ENCODE measurements at places on chromosomes 3 and 15.

DNA sequence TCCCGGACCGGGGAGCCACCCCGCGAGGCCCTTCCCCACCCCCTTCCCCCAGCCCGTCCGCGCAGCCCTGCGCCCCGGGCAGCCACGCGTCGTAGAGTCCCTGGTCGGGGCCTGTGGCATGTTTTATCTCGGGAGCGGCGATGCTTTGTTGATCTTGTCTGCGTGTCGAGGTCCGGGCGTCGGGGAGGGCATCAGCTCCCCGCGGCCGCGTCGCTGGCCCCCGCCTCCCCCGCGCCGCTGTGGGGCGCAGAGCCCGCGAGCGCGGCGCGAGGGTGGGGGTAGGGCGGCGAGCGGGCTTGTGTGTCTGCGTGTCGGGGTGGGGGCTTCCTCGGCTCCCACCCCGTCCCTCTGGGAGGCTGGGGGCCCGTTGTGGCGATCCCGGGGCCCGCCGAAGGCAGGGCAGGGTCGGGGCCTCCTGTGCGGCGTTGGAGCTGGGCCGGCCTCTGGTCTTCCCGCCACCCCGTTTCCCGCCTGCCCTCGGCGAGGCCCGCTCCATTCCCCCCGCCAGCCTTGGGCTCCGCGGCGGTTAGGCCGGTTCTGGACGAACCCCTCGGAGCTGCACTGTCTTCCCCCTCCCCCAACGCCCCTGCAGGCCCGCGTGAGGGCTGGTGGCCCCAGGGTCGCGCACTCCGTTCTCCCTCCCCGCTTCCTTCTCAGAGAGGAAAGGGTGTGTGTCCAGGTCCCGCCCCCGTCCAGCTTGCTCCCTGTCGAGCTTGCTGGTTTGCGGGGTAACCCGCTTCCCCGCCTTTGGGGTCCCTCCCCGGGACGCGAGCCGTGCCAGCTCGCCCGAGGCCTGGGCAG, 695 bp downstream of the GMPS start:
- DNase-seq: peak; percentile 28

- no peak for DNase-seq
Observed at GRCh38 chr15:100041127-100041828, 300.5 kb downstream of the ADAMTS17 start.

DNA sequence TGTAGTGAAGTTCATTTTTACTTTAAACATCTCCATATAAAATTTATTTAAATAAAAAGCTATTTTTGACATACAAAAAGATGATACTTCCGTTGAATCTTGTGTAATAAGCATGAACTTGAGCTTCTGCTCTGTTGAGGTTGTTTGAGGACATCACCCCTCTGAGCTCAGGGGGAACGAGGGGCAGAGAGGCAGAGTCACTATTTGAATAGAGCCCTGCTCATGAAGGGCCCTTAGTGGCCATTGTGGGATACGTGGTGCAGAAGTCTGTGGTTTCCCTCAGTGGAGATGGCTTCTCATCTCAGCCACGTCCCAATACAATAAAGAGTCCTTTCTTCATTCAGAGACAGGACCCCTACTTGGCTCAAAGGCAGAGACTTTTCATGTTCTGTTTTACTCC, 10.6 kb downstream of the CEMIP start:
- no peak for DNase-seq

DNA sequence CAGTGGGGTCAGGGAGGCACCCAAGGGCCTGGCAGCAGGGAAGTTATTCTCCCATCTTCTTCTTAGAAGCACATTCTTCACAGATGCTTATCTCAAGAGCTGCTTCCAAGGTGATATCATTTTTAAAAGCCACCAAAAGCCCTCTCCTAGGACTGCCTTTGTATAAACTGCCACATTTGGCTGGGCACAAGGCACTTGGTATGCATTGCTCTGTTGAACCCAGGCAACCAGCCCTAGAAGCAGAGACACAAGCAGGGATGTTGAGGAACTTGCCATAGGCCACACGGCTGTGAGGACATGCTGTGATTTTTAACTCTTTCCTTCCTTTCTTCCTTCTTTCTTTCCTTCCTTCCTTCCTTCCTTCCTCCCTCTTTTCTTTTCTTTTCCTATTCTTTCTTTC, 7.4 kb upstream of the SLC6A1 start:
- DNase-seq: no peak

- no peak for DNase-seq
Observed at GRCh38 chr15:98760112-98760826, 111.9 kb downstream of the IGF1R start.

DNA sequence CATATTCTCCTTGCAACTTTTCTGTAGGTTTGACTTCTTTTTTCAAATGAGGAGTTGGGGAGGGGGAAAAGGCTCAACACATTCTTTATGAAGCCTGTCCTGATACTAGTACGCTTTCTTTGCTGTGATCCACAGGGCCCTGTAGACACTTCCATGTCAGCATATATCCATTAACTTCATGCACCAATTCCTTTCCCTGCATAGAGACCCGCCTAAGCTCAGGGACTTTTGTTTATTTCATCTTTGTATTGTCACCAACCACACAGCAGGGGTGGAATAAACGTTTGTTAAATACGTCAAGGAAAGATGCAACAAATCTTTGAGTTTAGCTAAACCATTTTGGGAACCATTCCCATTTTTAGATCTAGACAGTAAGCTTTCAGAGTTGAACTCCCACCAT, 43.0 kb upstream of the GK5 start:
- no peak for DNase-seq

DNA sequence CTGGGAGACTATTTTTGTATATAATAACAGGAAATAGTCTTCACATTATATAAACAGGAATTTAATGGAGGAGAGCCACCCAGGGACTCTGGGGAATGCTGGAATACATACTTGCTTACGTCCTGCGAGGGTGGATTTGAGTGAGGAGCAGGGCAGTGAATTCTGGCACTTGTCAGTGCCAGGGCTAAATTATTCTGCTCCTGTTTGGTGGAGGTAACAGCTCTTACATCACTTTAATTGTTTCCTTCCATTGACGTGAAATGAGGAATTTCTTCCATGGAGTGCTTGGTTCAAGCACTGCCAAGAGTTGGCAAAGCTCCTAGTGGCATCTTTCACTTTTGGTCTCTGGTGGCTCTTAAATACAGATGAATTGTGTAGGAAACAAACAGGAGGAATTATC, 94.1 kb upstream of the GOLGA8J start:
- no peak for DNase-seq

DNA sequence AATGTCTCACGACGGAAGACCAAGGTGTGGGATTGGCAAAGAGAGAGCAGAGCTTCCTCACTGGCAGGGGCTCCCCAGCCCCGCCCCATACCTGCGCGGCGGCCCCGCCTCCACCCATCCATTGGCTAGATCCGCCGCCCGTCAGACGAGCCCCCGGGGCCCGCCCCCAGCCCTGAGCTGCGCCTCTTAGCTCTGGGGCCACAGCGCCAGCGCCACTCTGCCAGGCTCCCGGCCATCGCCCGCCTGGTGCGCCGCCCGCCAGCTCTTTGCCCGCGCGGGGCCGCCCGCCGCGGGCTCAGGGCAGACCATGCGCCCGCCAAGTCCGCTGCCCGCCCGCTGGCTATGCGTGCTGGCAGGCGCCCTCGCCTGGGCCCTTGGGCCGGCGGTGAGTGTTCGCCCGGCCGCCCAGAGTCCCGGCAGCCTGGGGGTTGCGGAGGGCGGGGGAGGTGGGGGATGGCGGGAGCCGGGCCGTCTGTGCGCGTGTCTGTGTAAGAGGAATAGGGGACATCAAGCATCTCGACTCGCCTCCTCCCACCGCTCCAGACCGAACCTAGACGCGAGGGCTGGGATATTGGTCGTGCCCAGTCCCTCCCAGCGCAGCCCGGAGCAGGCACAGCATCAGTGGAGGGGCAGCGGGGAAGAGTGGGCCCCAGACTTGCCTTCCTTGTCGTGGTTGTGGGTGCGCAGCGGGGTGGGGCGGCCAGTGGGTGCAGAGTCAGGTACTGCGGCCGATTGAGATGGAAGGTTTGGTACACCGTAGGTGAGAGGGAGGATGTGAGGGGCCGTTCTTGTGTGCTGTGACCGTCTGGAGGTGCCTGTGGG, at the start of gene VIPR1:
VIPR1 (plus strand) TSS at position 215 of the 822 bp plus-strand sequence; CDS start at position 308, 93 bp downstream.
- DNase-seq: peak; percentile 92

GRCh38 chr15:79682851-79683288, 213.9 kb downstream of the MTHFS start:
- no peak for DNase-seq

- no peak for DNase-seq
Observed at GRCh38 chr15:31439328-31439727, 112.7 kb downstream of the KLF13 start.

- DNase-seq: no peak
Observed at GRCh38 chr3:141129541-141130011, 78.4 kb downstream of the SPSB4 start.

DNA sequence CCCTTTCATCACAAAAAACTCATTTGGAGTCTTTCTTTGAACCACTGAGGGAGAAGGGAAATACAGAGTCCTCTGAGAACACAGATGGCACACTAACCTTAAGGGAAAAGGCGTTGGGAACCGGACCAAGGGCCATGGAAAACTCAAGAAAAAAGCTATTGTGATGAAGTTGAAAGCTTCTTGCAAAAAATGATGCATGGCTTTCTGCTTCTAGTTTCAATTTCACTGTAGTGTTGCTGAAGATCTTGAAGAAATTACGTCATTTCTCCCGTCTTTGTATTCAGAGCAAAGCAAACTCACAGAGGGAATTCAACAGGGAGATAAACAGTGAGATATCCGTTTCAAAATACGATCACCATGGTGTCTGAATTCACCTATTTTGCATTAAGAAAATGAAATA, 642.3 kb upstream of the ADAMTS9 start:
- no peak for DNase-seq

DNA sequence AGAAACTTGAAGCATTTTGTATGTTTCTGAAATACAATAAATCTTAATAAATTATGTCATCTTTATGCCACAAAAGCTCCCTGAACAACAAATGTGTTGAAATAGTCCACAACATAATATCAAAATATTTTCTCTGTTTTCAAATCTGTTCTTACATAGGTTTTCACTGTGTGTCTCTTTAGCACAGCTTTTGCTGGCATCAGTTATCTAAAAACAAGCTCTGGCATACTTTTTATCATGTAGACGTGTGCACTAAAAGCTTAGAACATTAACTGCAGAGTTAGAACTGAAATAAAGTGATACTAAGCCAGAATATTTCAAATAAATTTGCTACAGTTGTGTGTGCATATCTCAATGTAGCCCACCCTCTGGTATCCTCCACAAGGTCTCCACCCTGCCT, 41.8 kb upstream of the ALCAM start:
- no peak for DNase-seq

- DNase-seq: no peak
Observed at GRCh38 chr3:100525753-100526612, 33.6 kb downstream of the TMEM45A start.

GRCh38 chr3:113839551-113839950, 963 bp downstream of the GRAMD1C start:
- no peak for DNase-seq

DNA sequence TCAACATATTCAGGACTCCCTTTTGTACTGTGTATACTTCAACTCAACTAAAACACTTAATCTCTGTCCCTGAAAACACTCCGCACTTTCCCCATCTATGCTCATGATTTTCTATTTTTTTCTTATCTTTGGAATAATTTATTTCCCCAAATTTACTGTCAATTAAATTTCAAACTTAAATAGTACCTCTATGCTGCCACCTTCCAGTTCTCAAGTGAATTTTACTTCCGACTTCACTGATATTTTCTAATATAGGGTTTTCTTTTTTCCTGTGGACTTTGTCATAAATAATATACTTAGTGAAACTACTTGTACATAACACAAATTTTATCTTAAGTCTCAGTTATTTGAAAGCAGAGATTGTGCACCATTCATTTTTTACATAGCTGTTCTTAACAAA, 1303.3 kb downstream of the OTOL1 start:
- DNase-seq: no peak

DNA sequence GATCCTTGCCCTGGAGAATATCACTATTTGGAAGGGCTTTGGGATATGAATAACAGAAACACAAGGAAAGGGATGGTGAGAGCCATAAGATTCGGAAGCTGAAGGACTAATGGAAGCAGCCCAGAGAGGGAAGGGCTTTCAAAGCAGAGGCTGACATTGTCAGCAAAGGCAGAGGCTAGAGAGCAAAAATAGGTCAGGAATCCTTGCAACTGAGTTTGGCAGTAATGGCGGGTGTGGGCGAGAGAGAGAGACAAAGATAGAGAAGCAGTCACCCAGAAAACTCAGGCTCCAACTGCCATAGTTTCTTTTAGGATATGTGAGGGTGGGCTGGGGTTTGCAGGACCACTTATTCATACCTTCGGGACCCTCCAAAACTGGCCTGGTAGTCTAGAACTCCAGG, 248.6 kb downstream of the OPA1 start:
- DNase-seq: no peak

DNA sequence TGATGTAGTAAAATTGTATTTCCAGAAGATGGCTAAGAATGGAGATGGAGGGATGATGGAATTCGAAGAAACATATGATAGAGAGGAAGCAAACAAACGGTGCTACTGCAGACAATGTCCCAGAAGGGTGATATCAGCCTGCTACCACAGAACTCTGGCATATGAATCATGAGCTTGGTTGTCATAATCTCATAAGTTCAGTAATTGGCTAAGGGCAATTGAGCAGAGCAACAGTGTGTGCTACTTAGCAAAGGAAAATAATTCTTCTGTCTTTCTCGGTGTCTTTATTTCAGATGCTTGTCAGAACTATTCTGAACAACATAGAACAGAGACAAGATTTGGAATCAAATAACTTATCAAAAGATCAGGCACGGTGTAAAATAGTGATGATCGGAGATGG, 407.3 kb downstream of the GBE1 start:
- DNase-seq: no peak

DNA sequence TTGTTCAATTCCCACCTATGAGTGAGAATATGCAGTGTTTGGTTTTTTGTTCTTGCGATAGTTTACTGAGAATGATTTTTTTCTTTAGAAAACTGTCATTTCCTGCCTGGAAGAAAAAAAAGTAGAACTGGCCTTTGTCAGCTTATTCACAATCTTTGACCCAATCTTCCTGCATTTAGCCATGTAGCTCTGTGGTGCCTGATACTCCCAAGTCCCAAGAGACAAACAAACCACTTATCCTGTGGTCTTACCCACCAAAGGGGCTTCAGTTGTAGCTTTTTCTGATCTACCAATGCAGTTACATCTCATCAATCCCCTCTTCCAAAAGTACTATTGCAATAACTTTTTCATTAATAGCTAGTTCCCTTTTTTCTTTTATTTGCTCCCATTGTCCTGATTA, 444.6 kb downstream of the GRM7 start:
- DNase-seq: no peak

DNA sequence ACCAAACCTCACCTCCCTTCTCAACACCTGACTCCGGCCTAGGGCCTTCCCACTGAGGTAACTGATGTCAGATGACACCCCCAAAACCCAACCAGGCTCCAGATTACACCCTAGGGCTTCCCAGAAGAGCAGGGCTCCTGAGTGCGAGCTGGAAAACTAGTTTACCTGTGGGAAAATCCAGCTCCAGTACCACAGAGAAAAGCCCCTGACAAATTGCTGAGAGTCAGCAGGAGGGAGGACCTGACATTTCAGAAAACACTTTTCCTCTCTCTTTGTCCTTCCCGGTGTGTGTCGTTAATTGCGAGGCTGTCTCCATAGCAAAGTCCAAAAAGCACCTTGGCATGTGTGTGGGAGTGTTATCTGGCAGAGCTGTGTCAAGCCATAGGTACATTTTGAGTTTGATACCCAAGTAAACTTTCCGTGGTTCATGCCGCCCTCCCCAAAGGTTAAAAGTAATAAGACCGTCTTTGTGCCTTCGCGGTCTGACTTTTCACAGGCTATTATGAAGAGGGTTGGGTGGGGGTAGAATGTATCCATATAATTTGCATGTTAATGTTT, 79.8 kb upstream of the FNDC3B start:
- no peak for DNase-seq
